Activated CD4-positive, alpha-beta T cell treated with anti-CD3 and anti-CD28 coated beads for 36 hours (primary cell): ENCODE measurements at places on chromosomes 4 and X.

GRCh38 chr4:74023709-74024108 is 14.8 kb downstream of the CXCL3 start:
- DNase-seq, result no peak

DNA sequence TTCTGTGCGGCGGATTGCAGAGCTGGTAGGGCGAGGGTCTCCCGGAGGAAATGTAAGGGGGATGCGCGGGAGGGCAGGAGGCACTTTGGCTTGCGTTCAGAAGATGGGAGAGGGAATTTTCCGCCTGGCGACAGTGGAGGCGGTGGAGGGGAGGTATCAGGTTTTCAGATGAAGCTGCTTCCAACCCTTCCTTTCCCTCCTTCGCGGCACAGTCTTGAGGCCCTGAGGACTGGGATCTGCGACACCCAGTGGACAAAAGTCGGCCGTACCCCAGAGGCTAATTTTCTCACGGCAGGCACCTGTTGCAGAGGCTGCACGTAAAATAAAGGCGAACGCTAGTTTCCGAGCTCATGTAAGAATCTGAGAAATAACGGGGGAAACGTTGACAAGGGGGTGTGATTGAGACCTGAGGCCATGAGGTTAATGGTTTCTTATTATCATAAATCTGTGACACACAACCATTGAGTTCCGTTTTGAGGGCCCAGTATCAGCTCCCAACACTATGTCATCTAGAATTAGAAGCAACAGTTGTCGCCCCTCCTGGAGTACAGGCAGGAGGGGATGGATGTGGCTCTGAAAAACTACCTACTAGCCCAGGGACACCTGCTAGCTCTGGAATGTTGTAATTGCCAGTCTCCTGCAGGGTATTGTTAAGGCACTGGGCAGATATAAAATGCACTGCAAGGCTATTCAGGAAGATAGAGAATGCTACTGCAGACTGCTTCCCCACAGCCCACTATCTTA is 1.1 kb downstream of the ZCCHC18 start:
- DNase-seq, result peak; percentile 70

GRCh38 chrX:150869450-150869849 is 29.0 kb downstream of the CD99L2 start:
- no peak for DNase-seq

DNA sequence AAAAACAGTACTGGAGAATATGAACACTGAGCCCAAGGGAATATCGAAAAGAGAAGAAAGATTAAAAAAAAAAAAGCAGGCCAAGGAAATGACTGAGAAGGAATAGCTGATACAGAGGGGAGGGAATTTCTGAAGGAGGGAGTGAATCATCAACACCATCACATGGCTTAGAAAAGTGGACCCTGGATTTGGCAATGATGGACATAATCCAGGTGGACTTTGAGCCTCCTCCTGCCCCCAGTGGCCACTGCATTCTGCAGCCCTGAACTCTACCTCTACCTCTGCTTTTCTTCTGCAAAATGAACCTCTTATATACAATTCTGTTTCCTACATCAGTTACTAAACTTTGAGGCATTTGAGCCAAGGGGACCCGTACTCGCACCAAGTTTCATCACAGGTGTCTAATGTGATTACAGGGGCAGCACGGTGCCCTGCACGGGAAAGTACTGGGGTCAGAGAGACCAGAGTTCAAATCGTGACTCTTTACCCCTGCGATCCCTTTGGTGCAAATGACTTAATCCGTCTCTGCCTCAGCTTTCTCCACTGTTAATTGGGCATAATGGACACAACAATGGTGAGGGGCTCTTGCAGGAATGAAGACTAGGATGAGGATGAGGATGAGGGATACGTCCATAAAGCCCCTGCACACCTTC is 1.1 kb downstream of the OCIAD2 start:
- no peak for DNase-seq

DNA sequence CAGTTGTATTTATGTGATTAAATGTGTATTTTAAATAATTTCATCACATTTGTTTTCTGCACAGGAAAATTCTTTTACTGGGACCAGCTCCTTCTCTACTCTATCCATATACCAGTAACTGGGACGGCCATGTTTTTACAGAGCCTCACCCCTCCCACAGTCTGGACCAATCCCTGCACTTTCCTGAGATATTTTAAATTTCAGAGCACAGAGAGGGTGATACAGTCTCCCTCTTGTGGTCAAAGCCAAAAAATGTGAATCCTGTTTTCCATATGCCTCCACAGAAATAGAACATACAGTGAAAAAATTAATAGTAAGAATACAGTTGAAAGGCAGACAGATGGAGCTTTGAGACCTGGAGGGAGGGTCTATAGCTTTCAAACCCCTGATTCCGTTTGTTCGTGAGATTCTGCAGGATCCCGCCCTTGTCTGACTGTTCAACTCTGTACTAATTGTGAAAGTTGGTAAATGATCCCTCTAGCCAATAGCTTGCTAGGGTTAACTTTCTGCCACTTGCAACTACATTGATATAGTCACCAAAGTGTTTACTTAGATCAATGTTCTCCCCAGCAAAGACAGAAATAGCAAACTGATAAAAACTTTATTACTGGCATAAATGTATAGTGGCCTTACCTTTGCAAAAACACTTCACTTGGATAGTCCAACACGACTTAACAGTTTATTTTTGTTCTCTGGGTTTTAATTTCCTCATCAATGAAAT is 172.2 kb downstream of the PPARGC1A start:
- peak; percentile 4 for DNase-seq

- DNase-seq, result no peak
These were observed 69.2 kb upstream of the PLS3 start for GRCh38 chrX:115491766-115492165.

DNA sequence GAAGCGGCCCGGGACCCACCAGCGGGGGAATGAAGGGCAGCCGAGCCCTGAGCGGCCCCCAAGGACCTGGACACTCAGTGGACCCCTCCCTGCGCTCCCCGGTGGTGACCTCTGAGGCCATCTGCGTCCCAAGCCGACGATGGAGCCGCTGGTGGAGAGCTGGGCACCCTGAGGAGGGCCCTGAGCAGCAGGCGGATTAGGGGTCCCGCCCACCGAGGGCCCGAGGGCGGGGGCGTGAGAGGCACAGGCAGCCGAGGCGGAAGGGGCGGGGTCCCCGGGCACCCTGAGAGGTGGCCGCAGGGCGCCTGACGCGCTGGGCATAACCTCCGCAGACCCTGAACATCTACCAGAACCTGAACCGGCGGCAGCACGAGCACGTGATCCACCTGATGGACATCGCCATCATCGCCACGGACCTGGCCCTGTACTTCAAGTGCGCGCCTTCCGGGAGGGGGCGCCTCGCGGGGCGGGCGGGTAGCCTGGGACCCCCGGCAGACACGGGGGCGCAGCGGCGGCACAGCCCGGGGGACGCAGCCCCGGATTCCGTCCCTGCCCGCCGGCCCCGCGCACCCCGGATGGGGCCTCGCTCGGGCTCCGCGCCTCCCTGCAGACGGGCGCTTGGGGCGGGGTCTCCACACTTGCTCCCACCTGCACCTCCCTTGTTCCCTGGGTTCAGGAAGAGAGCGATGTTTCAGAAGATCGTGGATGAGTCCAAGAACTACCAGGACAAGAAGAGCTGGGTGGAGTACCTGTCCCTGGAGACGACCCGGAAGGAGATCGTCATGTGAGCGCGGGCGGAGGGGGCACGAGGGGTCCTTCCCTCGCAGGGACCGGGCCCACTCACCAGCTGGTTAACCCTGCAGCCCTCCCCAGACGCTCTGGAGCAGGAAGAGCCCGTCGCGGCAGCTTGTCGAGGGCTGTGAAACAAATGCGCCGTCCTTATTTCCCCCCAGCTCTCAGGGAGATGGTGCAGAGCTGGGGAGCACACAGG is 10.3 kb downstream of the ATP5ME start:
- peak; percentile 85 for DNase-seq

DNA sequence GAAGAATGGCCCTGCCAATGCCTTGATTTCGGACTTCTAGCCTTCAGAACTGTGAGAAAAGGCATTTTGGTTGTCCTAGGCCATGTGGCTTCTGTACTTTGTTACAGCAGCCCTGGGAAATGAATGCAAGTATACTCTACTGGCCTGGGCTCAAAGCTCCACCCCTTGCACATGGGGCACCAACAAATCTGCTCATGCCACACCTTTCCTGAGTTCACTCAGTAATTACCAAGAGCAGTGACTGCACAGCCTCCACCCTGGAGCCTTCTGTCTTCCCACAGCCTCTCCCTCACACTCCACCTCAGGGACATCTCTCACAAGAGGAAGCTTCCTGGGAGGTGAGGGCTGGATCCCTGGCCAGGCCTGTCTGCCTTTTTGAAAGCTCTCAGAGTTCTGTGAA is 29.1 kb upstream of the GAB1 start:
- DNase-seq, result no peak

DNA sequence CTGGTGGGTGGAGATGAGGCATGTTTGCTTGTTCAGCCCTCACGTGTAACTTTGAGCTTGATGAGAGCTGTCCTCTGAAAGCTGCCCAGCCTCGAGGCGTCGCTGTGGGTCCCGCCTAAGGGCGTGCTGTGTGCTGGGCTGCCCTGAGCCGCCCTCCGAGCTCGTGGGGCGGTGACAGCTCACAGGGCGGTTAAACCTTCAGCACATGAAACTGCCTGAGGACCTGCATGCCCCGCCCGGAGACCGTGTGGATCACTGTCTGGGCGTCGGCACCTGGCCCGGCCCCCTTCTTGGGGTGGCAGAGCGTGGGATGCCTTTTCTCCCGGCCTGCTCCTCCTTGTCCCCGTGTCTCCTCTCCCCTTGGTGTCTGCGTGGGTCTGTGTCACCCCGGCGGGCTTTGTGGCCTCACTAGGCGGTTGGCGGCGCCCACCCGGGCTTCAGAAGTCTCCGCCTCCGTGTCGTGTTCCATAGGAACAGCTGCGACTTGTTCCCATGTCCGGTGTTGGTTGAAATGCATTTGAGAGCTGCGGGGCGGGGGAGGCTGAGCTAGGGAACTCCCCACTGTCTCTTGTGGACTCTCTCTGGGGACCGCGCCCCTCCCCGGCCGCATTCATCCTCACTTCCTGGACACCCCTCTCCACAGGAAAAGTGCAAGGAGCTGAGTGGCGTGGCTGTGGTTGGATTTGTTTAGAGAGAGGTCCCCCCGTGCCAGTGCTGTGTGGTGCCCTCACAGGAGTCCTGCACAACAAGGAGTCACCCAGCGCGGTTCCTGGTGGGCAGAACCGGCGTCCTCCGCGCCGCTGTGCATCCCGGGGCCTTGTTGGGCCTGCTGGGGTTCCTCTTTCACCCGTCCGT is 6.8 kb downstream of the AKAP17A start:
- no peak for DNase-seq

GRCh38 chr4:66565801-66566200 is 895.5 kb upstream of the EPHA5 start:
- no peak for DNase-seq

DNA sequence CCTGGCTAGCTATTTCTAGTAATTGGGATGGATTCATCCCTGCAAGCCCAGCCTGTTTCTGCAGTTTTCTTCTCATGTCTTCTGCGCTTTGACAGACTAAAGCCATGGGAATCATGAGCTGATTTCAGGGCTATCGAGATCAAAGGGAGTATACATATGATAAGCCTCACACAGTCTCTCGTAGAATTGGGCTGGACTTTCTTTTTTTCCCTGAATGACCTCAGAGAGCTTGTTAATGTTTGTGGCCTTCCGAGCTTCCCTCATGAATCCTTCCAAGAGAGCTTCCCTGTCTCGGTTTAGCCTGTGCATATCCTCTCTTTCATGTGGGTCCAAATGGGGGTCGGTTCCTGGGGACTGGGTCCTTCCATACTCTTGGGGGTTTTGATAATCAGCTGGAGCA is 130.3 kb downstream of the ADRA2C start:
- DNase-seq, result no peak

DNA sequence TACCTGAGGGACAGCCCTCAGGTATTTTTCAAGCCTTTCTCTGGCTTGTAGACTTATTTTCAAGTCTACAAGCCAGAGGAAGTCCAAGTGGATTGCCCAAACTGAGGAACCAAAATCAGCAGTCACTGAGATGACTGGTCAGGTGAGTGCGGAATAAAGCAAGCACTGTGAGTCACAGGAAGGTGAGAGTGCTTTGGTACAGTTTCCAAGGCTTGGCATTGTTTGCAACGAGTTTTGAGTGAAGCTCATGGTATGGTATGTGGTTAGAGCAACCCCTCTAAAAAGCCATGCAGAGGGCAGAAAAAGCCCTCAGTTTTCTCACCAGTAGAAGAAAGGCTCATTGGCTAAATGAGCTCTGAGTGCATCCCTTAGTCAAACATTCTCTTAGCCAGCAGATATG is 112.8 kb upstream of the EOLA2 start:
- no peak for DNase-seq

DNA sequence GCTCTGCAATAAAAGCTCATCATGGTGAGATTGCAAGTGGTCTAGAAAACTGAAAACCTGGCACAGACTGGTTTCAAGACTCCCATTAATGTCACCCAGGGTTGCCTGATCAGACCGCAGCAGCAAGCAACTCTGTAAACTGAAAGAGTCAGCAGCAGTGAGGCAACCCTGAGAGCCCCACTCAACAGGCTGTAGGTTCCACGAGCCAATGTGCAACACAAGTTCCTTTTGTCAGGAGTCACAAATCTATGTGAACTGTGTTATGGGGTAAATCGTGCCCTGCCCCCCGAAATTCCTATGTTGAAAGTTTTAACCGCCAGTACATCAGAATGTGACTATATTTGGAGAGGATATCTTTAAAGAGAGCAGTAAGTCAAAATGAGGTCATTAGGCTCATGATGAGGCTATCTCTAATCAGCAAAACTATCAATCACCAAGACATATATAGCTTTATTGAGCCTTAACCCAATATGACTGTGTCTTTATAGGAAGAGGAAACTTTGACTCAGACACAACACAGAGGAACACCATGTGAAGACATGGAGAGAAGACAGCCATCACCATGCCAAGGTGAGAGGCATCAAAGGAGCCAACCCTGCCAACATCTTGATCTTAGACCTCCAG is 94.0 kb downstream of the FBXO8 start:
- no peak for DNase-seq

DNA sequence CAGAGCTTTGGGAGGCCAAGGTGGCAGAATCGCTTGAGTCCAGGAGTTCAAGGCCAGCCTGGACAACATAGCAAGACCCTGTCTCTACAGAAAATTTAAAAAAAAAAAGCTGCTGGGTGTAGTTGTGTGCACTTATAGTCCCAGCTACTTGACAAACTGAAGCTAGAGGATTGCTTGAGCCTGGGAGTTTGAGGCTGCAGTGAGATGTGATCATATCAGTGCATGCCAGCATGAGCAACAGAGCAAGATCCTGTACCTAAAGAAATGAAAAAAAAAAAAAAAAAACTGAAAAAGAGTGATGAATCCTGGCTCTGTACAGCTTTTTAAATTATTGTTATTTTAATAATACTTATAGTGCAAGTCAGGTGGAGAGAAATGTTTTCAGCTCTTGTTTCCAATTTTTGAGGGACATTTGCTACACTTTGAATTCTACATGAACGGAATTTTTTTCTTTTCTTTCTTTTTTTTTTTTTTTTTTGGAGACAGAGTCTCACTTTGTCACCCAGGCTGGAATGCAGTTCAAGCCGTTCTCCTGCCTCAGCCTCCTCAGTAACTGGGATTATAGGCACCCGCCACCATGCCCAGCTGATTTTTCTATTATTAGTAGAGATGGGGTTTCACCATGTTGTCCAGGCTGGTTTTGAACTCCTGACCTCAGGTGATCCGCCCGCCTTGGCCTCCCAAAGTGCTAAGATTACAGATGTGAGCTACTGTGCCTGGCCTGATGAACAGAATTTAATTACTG is 215.6 kb downstream of the FSTL5 start:
- DNase-seq, result no peak
